ENCODE measurements at places on chromosomes 13 and 19.

DNA sequence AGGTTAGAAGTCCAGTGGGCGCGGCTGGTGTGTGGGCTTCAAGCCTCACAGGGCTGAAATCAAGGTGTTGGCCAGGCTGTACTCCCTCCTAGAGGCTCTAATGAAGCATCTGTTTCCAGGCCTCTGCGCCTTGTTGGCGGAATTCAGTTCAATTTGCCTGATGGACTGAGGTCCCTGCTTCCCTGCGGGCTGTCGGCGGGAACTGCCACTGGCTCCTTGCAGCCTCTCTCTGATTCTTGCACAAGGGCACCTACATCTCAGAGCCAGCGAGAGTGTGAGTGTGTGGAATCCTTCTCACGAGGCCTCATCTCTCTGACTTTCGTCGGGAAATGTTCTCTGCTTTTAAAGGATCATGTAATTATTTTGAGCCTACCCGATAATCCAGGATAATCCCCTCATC lies 128.6 kb downstream of the DLEU7 start:
- no peak for DNase-seq

DNA sequence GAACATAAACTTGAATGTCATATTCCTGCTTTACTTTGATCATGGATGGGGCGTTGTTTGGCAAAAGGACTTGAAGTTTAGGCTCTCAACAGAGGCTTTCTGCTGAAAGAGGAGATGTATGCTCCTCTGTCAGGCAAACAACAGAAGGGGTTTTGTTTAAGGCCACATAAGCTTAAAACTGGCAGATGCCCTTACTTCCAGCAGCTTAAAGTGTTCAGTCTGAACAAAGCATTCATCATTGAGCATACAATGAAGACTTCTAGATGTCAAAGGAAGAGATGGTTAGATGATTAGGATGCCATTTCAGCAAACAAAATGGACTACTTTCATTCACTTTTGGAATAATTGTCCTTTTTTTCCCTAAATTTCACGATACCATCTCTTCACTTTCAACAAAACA lies 484.5 kb downstream of the SLITRK6 start:
- no peak for DNase-seq

GRCh38 chr13:76992548-76993001 lies 694 bp downstream of the CLN5 start:
- peak; percentile 5 for DNase-seq

DNA sequence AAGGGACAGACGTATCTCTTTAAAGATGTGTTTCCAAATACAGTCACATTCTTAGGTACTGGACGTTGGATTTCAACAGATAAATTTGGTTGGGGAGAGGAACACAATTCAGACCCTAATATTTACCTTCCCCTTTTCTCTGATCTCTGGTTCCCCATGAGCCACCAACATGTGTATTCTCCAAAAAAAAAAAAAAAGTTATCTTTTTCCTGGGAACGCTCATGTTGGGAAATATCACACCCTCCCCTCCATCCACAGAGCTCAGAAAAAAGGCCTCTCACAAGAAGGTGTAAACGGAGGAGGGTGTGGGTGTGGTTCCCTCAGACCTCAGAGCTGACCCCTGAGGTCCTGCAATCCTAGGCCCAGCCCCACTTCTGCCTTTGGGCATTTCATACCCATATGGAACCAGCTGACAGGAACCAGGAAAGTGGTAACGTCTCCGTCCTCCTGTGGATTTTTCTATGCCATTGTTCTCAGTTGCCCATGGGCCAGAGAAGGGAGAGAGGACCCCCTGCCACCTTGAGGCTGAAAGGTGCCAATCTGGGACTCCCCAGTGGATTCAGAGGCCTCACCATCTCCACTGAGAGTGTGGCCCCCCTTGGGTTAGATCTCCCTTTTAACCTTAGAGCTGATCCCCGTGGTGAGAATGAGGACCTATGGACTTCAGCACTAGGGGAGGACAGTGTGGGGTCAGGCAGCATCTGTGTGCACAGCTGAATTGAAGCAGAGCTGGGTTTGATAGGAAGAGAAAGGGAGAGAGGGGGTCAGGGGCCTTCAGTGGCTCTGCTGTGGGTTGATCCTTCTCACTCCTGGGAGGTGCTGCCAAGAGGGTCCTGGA lies 8.4 kb upstream of the SIGLEC12 start:
- no peak for DNase-seq

DNA sequence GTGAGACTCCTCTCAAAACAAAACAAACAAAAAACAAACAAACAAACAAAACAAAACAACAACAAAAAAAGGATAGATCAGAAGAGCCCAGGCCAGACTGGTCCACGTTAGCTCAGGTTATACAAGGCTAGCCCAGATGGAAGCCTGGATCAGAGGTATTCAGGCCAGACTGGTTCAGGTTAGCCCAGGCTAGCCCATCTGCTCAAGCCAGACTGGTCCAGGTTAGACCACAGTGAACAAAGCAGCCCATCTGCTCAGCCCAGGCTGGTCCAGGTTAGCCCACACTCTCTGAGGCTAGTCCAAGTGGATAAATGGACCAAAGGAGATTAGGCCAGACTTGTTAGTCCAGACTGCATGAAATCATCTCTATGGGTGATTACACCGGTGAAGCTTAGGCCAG lies 41.2 kb downstream of the CCL25 start:
- no peak for DNase-seq

DNA sequence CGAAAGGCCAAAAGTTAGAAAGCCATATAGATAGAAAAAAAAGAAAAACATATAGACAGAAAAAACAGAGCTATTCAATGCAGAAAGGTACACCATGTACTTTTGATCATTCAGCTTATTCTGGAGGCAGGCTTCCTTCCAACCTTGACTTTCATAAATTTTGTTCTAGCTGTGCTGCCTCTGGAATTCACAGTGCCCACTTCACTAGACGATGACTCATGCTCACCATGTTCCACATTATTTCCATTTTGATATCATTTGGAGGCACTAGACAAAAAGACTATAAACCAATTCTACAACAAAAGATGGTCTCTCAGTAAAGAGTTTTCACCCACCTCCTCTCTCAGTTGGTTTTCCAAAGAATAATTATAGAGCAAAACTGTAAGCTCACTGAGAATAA lies 229.0 kb upstream of the IPO5 start:
- peak; percentile 15 for DNase-seq

DNA sequence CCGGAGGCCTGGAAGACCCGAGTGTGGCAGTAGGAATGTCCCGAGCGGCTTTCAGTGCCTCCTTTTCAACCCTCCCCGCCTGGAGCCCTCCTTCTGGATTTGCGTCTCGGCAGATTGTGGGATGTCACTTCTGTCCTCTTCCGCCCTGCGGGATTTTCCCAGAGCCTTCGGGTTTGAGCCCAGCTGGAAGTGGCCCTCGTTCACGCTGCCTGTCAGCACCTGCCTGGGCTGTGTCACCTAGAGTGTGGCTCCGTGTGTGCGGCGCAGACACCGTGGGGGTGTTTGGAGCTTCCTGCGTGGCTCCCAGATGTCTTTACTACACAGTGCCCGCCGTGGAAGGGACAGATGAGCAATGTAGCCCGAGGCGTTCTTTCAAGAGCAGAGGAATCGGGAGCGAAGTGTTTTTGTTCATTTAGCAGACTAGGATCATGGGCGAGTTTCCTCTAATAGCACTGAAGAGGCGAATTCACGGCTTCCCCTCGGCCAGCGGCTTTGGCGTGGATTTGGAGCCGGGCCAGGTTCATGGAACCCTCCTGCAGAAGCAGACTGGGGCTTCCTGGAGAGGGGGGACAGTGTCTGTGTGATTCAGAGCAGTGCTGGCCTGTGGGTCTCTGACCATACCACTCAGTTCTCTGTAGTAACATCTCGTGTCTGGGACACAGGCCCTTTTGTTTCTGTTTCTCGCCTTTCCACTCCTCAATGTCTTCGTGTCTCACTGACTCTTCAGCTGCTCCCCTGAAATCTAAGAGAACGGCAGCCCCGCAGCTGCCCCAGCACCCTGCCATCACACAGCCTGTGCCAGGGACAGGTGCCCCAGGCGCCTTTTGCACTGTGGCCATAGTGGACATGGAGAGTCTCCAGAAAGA lies 68.0 kb downstream of the KDM4B start:
- DNase-seq, result peak; percentile 54

- DNase-seq, result no peak
Measured at GRCh38 chr19:37941782-37942515, 34.9 kb downstream of the SIPA1L3 start.

DNA sequence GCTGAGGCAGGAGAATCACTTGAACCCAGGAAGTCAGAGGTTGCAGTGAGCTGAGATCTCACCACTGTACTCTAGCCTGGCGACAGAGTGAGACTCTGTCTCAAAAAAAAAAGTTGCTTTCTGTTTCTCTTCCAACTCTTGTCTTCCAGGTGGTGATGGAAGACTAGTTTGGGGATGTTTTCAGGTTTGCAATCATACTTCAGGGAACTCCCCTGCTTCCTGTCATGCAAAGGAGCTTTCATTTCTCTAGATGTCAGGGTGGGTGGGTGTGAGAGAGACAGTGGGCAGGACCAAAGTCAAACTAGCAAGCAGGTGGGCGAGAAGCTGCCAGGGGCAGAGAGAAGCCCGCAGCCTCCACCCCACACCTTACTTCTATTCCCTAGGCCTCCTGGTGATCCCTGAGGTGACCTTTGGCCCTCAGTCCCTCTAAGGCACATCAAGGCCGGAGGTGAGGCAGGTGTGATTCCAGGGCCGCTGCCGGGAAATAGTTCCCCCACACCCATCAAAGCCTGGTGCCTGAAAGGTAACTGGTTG lies 25.7 kb downstream of the CCNE1 start:
- no peak for DNase-seq

GRCh38 chr19:29105629-29106292 lies 107.2 kb downstream of the UQCRFS1 start:
- no peak for DNase-seq

GRCh38 chr19:3477951-3478350 lies 2.4 kb downstream of the SMIM24 start:
- no peak for DNase-seq

GRCh38 chr13:112172017-112172416 lies 105.1 kb downstream of the SOX1 start:
- DNase-seq, result no peak

GRCh38 chr13:99986741-99987140 lies 5.2 kb downstream of the ZIC2 start:
- DNase-seq, result no peak

GRCh38 chr19:45352914-45353796 lies 12.6 kb downstream of the KLC3 start:
- DNase-seq, result no peak

DNA sequence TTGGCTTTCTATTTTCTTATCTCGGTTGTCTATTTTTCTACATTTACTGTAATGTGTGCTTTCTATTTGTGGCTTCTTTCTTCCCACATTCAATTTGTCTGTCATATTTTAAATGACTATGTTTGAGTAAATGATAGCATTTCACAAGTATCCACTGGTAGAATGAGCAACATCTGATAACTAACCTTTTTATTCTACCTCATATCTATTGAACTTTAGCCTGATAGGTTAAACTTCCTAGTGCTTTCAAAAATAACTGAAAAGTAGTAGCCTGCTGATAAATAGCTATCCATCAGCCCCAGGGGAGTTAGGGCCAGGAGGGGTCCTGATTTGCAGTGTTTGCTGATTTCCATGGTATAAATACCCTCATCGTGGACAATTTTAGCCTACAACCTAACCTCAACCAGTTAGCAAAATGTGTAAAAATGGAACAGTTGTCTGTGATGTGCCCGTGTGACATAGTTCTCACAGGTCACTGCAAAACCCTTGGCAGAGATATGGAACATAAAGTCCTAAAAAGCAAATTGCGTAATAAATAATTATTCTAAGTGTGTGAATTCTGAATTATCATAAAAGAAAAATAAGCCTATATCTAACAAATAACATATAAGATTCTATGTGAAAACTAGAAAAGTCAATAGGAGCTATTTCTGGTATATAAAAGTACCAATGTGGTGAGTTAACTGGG lies 32.1 kb downstream of the KCTD12 start:
- no peak for DNase-seq

DNA sequence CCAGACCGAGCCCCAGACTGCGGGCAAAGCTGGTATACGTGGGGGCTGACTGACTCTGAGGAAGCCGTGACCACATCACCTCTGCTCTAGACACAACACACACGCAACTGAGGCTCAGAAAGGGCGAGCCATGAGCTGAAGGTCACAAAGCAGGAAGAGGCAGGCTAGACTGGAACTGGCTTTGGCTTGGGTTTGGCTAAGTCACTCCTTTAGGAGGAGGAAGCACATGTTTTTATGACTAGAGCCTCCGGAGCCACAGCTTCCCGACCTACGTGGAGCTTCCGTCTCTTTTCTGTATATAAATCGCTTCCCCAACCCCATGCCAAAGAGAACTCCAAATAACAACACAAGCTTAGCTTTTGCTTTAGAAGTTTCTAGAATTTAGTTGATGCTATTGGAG lies 48.0 kb downstream of the RFX2 start:
- no peak for DNase-seq

DNA sequence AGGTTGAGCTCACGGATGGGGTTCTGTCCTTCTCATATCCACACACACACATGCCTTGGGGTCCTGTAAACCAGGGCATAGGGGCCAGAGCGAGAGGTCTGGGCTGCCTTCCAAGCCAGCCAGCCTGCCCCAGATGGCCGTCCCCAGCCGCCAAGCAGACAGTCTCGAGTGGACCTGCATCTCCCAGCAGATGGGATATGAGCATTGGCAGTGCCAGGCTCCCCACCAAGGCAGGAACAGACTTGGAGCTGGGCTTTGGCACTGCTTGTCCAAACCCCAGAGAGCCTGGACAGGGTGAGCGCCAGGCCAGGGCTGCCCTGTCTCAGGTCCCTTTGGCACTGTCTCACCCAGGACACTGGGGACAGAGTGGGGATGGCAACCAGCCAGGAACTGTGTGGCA lies 130.4 kb downstream of the DPF1 start:
- DNase-seq, result no peak

GRCh38 chr19:38247126-38247525 lies 9.0 kb downstream of the PPP1R14A start:
- DNase-seq, result no peak

DNA sequence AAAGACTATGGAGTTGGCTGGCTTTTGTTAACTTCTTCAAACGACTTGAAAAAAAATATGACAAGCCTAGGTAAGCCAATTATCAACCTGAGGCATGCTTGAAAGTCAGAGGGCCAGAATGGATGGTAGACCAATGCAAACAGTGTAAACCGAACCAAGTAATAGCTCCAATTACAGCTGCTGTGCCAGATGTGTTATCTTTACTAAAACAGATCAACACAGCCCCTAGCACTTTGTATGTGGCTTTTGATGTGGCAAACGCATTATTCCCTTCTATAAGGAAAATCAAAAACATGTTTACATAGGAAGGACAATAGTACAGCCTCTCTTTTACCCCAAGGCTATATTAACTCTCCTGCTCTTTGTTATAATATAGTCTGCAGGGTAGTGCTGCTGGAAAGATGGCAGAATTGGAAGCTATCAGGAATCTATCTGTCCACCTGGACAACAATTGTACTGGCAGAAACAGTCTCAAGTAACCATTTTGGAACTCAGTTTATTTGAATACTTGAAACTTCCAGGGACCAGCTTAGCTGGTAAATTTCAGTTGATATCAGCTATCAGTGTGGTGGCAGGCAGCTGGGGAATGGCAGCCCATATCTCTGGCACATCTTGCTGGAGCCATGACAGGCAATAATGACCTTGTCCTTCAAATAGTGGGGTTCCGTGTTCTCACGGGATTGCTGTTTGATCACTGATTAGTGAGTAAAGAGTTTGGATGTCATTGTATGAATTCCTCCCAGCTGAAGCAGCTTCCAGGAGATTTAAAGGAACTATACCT lies 144.4 kb upstream of the WASF3 start:
- DNase-seq, result no peak

GRCh38 chr13:109500146-109500773 lies 286.1 kb downstream of the IRS2 start:
- DNase-seq, result no peak

- DNase-seq, result no peak
Measured at GRCh38 chr13:48695776-48696175, 42.0 kb downstream of the CYSLTR2 start.

- no peak for DNase-seq
Measured at GRCh38 chr13:27450921-27451471, 632 bp upstream of the MTIF3 start.

GRCh38 chr13:85223883-85224656 lies 575.1 kb downstream of the SLITRK6 start:
- DNase-seq, result no peak
